Activated T-cell treated with anti-CD3 and anti-CD28 coated beads, Interleukin-2, amount 50 U/mL, for 24 hours (primary cell): ENCODE measurements at places on chromosomes 7 and 10.

DNA sequence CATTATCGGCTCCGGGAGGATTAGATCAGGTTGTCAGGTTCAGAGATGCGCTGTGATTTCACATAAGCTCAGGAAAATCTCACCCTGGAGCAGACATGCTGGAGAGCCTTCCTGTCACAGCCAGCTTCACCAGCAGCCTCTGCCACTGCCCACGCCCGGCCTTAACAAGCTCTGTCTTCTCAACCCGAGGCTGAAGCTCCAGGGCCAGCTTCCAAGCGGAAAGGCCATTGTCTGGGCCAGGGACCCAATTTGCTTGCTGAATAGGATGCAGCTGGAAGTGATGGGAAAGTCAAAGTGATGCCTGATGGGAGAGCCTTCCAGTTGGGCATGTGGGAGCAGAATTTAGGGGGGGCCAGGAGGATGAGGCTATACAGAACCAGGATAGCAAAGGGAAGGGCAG, 36.3 kb downstream of the C10orf105 start:
- DNase-seq = no peak

DNA sequence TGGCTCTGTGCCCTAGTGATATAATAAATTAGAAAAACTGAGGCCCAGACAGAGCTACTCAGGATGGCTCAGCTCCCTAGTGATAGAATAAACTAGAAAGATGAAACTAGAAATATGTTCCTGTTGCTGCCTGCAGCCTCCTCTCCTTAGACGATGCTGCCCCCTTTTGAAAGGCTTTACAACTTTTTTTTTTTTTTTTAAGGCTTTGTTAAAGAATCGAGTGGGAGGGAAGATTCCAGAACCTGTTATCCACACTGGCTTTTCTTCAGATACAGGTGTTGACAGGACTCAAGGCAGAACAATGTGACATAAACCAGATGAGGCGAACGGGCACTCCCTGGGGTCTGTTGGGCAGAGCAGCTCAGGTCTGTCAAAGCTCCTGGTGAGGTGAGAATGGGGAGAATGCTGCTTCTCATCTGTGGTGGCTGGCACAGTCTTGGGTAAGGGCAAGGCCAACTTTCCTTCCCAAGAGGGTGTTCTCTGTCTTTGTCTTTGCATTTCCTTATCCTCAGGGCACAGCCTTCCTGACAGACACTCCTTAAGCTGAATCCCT, 175.1 kb downstream of the COBL start:
- DNase-seq = no peak

GRCh38 chr10:2895594-2896196, 171.7 kb upstream of the PFKP start:
- no peak for DNase-seq

DNA sequence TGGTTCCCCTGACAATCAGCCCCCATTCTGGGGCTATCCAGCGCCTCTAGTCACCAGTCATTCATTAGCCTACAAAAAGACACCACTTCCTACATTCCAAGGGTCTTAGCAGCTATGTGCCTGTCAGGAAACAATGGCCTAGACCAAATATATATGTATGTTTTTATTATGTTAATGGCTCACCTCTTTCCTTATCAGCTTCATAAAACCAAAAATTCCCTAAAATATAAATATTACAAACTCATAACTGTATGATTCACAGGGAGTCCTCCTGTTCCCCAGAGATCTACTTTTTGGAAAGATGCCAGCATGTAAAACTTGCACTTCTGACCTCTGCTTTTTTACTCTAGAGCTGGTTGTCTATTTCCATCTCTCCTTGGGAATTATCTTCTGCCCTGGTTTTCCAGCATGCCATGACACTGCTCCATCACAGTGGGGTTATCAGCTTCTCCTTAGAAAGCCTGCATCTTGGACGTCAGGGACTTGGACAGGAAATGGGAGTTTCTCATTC, 79.2 kb downstream of the ABCA13 start:
- no peak for DNase-seq

DNA sequence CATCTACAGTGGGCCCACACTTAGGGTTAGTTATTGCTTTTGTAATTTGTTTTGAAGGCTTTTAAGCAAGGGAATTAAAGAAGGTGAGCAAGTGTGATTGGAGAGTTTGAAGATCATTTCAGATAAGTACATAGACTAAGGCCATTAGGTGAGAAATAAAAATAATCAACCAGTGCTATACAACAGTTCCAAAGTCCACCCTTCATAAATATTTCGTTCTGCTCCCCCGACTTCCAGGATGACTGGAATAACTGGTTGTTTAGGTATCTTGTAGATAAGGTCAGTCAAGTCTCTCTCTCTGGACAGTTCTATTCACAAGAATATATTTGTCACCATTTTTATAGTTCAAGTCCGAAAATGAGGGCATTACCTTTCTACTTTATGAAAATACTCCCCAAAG, 98.0 kb upstream of the MBL2 start:
- no peak for DNase-seq

- no peak for DNase-seq
These were observed 4.1 kb downstream of the FXYD4 start for GRCh38 chr10:43375401-43376020.
